ENCODE measurements at places on chromosomes 7 and 10. TPM values are rescaled to one million over a fixed set of nuclear protein-coding genes. Genes with fewer than 3 reads are reported as not detected.

GRCh38 chr7:7257899-7258692 is 75.8 kb downstream of the C1GALT1 start:
- no peak for DNase-seq

- DNase-seq, result peak; percentile 42
Observed at GRCh38 chr10:102395400-102396316, at the start of gene NFKB2. Gene NFKB2, plus strand, starts transcription at chr10:102395705. Its CDS starts 255 bp downstream, at chr10:102395960.

- DNase-seq, result peak; percentile 16
Observed at GRCh38 chr10:97096261-97097083, 89.3 kb downstream of the SLIT1 start.

DNA sequence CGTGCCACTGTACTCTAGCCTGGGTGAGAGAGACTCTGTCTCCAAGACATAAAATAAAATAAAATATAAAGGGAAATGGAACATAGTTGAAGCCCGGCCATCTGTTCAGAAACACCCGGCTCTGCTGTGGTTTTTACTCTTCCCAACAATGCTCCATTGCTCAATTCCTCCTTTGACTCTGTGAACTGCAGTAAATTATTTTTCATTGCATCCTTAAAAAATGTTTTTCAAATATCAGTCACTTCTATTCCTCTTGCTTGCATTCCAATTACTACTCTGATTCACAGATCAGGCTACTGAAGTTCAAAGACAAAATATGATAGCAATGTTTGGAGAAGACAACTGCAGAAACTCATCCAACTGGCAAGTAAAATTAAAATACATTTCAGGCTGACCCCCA is 983.0 kb downstream of the SORCS1 start:
- no peak for DNase-seq

DNA sequence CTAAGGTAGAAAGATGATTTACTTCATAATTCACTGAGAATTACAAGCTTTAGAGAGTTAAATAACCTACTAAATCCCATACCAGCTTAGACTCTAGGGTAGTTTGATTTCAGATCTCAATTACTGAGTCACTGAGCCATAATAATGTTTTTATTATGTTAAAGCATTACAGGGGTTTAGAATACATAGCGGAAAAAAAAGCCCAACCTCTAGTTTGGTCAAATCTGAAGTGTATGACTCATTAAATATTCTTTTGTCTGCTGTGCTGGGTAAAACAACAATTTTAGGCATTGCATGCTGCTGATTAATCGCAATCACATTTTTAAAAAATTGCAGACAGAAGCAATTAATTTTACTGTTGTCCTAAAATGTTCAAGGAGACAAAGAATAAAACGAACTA is 48.5 kb downstream of the MALRD1 start:
- no peak for DNase-seq

The CALML5 gene
- not detected for total RNA-seq

GRCh38 chr10:133159950-133160825 is at the start of gene KNDC1:
Gene KNDC1, plus strand, starts transcription at chr10:133160219. Its CDS starts 249 bp downstream, at chr10:133160468.
- no peak for DNase-seq

DNA sequence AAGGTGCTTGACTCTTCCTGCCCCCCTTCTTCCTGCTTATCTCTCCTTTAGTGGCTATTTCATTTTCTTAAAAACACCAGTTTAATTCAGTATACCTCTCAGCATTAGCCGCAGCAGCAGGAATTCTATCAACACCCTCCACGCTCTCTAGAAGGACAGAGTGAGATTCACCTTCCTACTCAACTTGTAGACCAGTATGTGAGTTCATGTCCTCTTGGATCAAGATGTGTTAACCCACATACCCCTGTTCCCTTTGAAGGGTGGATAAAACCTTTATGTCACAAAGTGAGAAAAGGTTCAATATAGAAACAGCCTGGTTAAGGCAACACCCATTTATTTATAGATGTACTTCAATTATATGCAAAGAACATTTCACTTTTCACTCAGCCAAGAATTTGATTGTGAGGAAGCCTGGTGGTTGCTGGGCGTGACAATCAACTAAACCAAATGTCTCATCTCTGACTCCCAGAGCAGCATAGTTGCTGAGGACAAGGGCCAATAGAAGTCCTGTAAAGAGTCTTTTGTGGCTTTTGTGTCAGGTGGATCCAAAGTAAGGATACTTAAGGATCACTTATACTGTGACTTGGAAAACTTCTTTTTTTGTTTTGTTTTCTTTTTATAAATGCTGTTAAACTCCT is 617.1 kb downstream of the SORCS3 start:
- DNase-seq, result no peak

- no peak for DNase-seq
Observed at GRCh38 chr10:114052255-114052654, 8.6 kb downstream of the ADRB1 start.

GRCh38 chr7:156397249-156397648 is 243.3 kb upstream of the RNF32 start:
- DNase-seq, result no peak

DNA sequence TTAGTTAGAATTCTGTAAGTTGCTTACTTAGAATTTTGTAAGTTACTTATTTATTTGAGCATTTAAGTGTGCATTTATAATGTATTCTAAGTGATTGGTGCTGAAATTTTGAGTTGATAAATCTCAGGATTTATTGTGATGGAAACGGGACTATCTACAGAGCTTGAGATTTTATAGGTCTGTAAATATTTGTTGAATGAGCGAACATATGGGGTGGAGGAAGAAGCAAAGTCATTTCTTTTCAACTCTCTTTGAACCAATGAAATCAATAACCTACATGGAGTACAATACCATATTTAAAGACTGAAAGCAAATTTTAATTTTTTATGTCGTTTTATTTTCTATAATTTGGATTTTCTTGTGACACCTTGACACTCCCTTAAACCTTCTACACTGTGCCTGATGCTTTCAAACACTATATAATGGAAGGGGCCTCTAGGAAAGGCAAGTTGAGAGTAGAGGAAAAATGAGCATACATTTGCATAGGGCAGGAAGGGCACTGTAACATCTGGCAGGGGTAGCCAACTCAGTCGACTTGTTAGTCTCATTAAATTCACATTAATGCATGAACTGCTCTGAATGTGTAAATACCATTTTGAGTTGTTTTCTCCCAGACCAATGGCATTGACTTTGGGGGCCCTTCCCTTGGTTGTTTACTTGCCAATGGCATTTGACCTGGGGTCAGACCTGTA is 204.2 kb downstream of the DYNC1I1 start:
- DNase-seq, result no peak

The TMEM273 gene
- 1.7 TPM for total RNA-seq

GRCh38 chr7:7335215-7335614 is 152.9 kb downstream of the C1GALT1 start:
- DNase-seq, result no peak

GRCh38 chr7:17672783-17673182 is 267.5 kb downstream of the SNX13 start:
- DNase-seq, result no peak

DNA sequence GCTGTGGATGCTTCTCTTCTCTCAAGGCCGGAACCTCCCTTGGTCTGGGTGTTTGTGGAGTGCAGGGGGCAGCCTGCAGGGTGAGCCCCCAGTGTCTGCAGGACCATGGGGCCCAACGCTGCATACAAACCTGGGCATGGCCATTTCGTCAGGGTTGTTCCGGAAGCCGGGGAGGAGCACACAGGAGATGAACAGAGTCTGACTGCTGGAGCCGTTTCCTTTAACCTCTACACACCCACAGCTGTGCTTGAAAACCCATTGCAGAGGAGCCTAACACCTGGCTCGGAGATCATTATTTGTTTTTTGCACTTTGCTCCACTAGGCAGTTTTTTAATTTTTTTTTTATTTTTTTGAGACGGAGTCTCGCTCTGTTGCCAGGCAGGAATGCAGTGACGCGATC is 167.6 kb upstream of the INSYN2A start:
- no peak for DNase-seq

GRCh38 chr7:74176555-74176954 is 2.4 kb downstream of the EIF4H start:
- no peak for DNase-seq

DNA sequence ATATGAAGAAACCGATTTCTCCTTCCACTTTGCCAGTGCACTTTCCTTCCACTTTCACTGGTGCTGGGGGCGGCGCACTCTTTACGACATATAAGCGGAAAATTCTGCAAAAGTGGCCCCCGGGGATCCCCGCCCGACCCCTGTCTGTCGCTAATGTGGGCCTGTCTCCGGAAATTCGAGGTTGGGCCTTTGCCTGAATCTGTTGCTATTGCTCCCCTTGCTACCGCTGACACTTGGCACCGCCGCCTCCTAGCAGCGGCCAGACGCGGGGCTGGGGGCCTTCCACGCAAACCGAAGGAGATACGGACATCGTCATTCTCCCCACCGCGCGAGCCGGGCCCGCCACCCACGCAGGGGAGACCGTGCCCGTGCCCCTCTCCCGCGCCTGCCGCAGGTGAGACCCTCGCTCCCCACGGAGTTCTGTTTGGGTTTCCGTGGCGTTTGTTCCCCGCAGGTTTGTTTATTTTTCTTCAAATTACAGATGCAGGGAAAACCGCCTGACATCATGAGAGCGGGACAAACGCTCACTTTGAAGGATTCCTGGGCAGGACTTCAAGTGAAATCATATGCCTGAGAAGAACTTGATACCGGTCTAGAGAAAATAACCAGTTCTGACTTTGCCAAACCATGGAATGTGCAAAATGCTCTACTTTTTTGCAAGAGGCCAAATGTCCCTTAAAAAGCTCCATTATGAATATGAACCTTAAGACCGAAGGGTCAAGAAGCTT is 5.0 kb downstream of the TWIST1 start:
- DNase-seq, result no peak

DNA sequence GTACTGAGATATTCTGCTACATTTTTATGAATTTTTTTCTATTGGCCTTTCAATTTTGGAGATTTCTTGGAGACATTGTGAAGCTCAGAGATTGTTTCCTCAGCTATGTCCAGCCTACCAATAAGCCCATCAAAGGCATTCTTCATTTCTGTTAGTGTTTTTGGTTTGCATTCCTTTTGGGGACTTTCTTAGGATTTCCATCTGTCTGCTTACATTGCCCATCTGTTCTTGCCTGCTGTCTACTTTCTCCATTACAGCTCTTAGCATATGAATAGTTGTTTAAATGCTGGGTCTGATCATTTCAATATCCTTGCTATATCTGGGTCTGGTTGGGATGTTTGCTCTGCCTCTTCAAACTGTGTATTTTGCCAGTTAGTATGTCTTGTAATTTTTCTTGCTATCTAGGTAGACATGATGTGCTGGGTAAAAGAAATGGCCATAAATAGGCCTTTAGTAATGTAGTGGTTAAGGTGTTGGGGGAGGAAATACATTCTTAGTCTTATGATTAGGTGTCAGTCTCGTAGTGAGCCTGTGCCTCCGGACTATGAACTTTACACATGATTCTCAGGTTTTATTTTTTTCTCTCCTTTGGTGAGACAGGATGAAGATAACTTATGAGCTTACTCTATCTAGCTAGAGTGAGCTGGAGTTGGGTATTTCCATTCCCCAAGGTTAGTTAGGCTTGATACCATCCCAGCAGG is 32.6 kb upstream of the NME8 start:
- DNase-seq, result no peak

The WNT8B gene
- total RNA-seq, result not detected

DNA sequence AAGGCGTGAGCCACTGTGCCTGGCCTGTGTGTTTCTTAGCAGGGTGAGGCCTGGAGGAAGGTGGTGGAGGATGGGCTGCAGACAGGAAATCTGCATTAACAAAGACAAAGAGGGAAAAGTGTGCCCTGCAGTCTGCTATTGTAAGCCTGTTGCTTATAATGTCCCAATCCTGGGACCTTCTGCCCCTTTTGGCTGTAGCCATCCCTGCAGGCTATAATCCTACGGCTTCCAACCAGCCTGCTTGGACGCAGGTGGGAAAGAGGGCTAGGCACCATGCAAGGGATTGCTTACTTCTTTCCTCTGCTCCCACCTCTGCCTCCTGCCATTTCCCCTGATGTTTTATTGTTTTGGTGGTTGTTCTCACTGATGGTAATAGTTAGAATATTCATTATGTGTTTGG is 434.3 kb downstream of the PLXNA4 start:
- no peak for DNase-seq

DNA sequence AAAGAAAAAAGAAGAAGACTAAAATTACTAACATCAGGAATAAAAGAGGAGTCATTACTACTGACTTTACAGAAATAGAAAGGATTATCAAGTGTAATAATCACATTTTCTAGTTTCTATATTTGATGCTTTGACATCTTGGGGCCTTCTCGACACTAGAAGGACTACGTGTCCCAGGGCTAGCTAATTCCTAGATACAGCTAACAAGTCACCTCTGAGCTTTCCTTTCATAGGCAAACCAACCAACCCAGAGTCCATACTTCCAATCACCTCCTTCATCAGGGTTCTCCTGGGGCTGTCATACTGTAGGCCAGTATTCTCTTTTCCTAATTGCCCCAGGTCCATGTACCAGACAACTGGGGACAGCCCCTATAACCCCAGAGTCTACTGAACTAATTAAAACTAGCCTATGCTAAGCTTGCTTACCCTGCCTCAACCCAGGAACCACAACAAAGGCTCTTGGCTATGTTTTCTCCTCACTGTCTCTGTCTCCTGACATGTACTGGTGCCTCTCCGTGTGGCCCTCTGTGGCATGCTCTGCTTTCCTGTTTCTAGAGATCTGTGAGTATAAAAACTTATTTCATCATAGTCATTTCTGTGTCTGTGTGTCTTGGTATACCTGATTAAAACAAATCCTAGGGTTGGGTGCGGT is 6.7 kb upstream of the PARP12 start:
- DNase-seq, result no peak

The KCND2 gene
- total RNA-seq, result 51.5 TPM

GRCh38 chr7:47531584-47532492 is 50.1 kb downstream of the TNS3 start:
- DNase-seq, result no peak

DNA sequence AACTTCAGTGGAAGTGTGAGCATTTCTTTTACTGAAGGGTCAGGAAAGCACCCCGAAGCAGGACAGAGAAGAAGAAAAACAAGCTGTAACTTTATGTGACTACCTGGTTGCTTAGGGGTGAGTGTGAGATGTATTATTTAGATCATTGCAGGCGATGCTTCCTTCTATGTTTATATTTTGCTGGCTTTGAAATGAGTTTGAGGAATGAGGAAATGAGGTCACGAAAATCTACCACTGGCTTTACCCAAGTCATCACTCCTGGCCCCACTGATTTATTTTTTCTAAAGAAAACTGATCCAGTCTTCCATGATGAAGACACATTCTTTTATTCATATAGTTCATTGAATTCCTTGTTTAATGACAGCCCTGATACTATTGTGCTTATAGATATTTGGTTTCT is 716.6 kb upstream of the FZD8 start:
- DNase-seq, result no peak

The LBX1 gene
- total RNA-seq, result not detected

DNA sequence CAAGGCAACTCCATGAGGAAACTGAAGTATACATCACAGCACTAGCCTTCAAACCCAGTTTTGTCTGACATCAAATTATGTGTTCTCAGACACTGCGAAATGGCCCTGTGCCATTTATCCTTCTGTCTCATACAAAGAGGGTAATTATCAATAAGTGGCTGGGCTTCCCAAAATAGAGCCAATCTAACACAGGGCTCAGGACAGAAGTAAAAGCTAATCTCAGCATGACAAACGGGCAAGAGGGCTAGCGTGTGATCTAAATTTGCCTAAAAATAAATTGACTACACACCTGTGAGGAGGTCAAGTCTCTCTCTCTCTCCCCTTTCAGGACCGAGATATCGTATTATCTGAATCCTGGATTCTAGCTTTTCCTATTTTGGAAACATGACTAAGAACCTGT is 67.2 kb downstream of the DGKB start:
- no peak for DNase-seq
